RWPE1 (cell line): ENCODE measurements at places on chromosomes 3 and 15.
A peak's percentile ranks its signal among the peaks of the same experiment; 100 is the strongest.

DNA sequence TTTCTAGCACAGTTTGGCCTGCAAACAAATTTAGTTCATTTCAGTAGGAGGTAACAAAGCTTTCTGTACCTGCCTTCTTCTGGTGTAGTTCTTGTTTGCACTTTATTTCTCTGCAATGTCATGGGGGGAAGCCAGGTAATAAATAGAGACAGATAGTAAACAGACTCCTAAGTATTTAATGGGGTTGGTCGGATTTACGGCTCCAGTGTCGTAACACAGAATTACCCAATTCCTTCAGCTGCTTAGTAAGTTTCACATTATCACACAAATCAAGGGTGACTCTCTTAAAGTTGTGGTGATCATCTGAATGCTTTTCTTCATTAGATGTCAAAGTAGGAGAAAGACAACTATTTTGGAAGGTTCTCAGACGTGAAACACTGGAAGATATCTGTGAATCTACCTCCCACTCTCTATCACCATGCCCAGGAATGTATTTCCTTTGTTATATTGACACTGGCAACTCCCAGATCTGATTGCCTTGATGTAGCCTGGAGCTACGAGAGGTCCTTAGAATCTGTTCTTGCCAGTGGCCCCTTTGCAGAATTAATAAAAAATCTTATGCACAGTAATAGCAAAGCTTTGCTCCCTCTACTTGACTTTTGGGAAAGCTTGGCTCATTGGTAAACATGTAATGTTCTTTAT, 25.0 kb upstream of the TMC3 start:
- DNase-seq: no peak

DNA sequence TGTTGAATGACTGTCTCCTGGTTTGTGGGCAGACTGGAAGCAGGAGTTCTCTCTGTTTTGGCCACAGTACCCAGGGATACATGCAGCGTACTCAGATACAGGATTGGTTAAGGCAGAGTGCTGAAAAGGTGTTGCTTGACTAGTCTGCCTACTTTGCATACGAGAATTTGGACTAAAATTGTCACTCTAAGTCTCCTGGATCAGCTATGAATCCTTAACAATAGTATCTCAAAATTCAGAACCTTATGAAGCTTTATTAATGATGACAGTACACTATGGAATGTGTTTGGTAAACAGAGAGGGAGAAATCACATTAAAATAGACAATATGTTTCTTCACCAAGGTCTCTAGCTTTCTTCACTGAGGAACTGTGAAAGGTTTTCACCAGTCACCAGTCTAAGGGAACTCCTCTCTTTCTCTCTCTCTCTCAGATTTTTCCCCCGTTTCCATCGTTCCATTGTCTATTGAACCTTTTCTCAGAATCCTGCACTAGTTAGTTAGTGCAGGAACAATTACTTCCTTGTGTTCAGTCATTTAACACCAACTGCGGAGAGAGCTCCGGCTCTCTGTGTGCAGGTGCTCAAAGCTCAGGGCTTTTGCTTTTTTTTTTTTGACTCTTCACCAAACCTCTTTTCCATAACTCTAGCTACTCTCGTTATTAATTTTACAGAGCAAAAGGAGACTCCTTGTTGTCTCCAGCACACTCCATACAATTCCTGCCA, 85.9 kb upstream of the FNDC3B start:
- no peak for DNase-seq

DNA sequence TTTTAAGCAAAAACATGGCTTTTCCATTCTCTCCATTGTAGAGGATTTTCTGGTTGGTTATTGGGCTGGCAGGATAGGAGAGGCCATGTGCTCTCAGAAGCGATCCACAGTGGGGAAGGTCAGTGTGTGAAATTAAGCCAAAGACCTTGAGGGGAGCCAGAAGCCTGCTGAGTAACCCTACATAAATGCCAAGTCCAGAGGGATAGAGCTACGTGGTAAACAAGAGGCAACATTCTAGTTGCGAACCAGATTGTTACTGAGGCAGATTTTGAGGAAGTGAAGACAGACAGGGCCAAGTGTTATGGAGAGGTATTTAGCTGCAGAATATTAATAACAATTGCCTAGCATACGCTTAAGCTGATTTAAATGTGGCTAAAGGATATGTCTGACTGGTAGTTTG, 592.8 kb upstream of the GBE1 start:
- DNase-seq: no peak

DNA sequence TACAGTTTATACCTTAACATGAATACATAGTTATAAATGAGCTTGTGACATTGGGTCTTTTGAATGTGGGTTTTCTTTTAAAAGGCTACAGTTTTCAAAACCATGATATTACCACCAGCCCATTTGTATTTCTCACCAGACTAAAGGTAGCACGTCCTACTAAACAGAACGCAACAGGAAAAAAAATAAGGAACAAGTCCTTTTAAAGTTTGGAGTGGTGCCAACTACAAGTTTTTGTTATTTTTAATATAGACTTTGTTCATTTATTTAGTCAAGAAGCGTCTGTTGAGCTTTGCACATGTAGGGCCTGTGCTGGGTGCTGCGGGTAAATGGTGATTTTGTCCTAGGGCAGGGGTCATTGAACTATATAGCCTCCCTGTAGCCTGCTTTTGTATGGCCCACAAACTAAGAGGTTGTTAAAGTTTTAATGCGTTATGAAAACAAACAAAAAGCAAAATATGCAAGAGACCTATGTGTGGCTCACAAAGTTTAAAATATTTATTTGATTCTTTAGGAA, 164.4 kb downstream of the GHSR start:
- DNase-seq: no peak

DNA sequence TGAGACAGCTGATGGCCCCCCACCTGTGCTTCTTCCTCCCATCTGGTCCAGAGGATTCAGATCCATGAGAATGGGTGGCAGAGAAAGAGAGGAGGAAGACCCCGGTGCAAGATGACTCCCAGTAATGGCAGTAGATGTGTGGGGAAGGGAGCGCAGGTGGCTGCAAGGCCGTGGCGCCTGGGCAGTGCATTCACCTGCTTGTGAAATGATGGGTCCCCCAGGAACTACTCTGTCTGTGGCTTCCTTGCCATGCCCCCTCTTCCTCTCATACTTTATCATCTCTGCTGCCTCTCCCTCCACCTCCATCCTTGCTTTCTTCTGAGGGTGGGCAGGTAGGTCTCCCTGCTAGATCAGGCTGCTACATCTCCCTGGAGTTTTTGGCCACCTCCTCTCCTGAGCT, 23.3 kb downstream of the ZNF710 start:
- no peak for DNase-seq

GRCh38 chr15:66588971-66589370, 23.2 kb upstream of the LCTL start:
- DNase-seq: no peak

- no peak for DNase-seq
Observed at GRCh38 chr3:72257203-72257602, 472.3 kb upstream of the PROK2 start.

- no peak for DNase-seq
Observed at GRCh38 chr3:14988988-14989394, 41.6 kb downstream of the NR2C2 start.

- no peak for DNase-seq
Observed at GRCh38 chr3:64578797-64579196, 109.0 kb downstream of the ADAMTS9 start.

GRCh38 chr3:138199851-138200250, 12.8 kb downstream of the ARMC8 start:
- no peak for DNase-seq

GRCh38 chr15:90201130-90201943, at the start of gene SEMA4B:
TSS of gene SEMA4B (plus strand) at chr15:90201330. CDS start at chr15:90201579, 249 bp downstream.
- peak; percentile 80 for DNase-seq

DNA sequence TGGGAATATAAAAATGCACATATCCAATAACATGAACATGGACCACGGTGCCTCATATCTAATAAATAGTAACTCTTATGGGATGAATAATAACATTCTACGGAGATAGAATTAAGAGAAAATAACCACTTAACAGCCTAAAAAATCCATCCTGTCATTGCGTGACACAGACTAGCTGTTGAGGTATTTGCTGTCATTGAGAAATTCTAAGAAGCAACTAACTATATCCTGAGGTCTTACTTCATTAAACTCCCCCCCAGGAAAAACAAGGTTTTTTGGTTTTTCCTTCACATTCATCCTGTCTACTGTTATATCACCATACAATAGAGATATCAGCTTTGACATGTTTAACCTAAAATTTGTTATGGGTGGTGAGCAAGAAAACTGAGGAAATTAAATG, 14.3 kb downstream of the CEP152 start:
- DNase-seq: no peak

GRCh38 chr3:71087143-71088018, 496.1 kb downstream of the FOXP1 start:
- no peak for DNase-seq

DNA sequence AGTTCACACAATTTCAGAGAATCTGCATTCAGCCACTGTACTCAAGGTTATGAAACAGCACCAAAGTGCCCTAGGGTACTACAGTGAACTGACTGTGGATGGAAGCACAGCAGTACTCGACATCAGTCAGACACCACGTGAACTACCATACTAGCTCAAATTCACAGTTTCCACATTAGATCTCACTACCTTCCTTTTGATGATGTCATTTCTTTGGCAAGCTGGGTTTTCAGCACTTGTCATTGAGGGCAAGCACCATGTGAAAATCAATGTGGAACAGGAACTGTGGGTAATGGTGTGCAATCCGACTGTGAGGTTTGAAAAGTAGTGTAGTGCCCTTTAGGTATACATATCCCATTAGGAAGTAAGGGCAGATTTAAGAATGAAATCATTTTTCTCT, 110.5 kb upstream of the BFSP2 start:
- DNase-seq: no peak

GRCh38 chr3:132180337-132180791, 136.8 kb upstream of the ACP3 start:
- peak; percentile 57 for DNase-seq

DNA sequence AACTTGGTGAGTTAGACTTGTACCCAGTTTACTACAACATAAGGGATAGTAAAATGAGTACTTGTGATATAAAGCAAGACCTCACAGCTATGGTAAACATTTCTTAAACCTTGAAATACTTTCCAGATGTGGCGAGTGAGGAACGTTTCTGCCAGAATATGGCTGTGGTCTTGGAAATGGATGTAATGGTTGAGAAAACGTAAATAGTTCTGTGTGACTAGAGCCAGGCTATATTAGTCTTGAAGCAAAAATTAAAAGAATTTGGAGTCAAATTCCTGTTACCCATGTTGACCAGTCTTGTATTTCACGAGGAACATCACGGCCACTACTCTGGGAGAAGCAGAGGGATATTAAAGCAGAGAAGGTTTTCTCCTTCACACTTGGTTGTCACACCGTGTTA, 15.3 kb downstream of the OR4F15 start:
- DNase-seq: no peak

DNA sequence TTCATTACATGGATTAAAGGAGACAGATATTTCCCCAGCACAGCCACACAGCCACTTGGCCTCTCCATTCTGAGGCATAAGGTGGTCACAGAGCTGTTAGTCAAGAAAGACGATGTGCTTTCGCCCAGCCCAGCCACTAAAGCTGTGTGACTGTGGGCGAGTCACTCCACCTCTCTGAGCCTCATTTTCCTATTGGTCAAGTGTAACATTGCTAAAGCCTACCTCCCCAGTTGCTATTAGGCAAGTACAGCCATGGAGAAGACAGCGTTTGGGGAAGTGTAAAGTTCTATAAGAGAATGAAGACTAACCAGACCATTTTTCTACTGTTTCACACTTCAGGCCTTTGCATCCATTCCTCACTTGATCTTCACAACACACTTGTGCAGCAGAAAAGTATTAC, 24.1 kb downstream of the TMEM40 start:
- no peak for DNase-seq

DNA sequence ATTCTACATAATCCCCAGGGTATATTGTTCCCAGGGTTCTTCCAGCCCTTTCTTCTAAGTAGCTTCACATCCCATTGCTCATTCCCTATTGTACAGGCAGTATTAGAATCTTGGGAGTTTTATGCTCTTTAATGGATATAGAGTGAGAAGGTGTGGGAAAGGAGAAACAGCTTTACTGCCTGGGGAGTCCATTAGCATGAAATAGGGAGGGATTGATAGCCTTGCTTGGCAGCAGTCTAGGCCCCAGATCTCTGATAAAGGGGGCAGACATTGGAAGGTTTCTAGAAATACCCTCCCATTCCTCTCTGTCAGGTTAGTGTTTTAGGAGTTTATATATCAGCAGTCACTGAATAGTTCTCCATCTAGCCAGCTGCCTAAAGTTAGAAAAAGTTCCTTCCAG, 334.3 kb downstream of the UNC13C start:
- DNase-seq: no peak

DNA sequence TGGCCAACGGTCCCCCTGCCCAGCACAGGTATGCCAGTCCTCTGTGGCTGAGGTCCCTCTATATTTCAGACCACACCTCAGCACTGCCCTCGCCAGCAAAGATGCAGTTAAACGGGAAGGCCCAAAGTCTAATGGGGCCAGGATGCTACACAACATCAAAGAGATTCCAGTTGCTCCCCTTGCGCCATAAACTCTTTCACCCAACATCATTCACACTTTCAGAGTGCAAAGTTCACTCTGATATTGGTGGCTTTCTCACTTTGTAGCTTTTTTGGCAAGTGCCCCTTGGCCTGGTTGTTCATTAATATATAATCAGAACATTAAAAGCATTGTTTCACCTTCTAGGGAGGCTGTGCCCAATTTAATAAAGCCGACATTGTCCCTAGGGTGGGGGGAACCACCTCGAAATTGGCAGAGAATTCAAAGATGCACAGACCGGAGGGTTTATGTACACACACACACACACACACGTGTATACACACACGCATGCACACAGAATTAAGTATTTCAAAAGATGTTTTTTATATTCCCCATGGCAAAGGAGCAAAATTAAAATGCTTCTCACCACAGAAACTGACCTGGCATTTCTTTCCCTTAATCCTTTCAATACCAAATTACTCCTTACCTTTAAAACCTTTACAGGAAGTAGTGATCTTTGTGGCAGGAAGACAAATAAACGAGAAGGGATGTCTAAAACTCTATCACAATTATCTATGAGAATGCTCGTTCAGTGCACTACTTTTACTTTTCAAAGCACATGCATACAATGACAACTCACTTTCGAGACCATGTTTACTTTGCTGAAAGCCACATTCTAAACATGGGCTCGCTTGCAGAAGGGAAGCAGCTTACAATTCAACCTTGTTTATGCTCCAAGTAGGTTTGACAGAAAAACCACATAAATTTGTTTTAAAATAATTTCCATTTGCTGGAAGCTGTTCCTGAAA, 19.5 kb downstream of the LRIG1 start:
- no peak for DNase-seq

- DNase-seq: no peak
Observed at GRCh38 chr3:12990781-12991480, 82.3 kb downstream of the IQSEC1 start.

GRCh38 chr3:102529452-102529851, 94.6 kb downstream of the ZPLD1 start:
- peak; percentile 15 for DNase-seq

- no peak for DNase-seq
Observed at GRCh38 chr3:170640737-170641171, 54.9 kb upstream of the SLC7A14 start.

DNA sequence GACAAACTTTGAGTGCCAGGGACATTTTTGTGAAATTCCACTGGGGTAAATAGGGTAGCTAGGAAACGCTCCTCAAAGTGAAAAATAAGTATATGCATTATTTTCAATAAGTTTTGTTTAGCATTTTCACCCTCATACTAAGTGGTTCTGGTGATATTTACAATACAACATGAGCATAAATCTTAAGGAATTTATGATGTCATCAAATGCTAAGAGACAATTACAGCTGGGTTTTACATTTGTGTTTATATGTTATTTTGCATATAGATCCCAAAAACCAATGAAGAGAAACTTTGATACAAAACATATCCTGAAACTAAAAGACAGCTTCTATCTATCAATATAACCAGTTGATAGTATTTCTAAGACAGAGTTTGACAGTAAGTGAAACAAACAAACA, 323.1 kb downstream of the ZBTB20 start:
- no peak for DNase-seq
